ENCODE measurements at places on chromosomes 5 and 9.

DNA sequence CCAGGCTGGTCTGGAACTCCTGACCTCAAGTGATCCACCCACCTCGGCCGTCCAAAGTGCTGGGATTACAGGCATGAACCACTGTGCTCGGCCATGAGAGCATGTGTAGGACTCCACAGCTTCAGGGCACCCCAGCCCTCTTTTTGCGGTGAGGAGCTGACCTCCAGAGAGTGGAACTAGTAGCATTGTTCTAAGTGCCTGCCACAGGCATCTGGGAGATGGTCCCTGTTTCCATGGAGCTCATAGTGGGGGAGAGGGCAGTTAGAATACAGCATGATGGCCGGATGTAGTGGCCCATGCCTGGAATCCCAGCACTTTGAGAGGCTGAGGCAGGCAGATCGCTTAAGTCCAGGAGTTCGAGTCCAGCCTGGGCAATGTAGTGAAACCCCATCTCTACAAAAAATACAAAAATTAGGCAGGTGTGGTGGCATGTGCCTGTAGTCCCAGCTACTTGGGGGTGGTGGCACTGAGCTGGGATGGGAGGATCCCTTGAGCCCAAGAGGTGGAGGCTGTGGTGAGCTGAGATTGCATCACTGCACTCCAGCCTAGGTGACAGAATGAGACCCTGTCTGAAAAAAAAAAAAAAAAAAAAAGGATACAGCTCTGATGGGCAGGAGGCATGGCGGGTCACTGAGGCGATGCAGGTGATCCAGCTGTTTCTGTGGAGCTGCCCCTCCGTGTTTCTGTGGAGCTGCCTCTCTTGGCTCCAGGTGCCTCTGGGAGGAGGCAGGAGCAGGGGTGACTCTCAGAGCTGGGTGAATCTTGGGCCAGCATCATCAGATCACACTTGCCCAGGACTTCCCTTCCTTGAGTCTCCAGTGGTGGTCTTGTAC lies 4.2 kb downstream of the ASS1 start:
- no peak for DNase-seq

GRCh38 chr5:63262185-63262981 lies 683.8 kb downstream of the LRRC70 start:
- DNase-seq: no peak

GRCh38 chr5:180098526-180098925 lies 27.0 kb upstream of the RNF130 start:
- DNase-seq: no peak

DNA sequence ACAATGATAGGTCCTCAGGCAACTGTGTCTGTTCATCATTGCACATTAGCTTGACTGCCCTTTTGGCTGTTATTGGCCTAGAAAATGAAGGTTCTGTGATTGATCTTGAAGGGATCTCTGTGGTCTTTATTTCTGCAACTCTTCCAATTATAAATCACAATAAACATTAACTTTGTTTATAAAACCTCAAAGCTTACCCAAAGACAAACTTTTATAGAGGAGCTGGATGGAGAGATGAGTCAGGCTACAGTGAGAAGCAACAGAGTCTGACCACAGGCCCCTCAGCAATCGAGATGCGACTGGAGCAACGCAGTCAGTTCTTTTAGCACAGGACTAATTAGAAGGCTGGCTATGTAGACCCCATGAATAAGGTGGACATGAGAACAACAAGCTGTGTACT lies 5.3 kb downstream of the MACROH2A1 start:
- no peak for DNase-seq

DNA sequence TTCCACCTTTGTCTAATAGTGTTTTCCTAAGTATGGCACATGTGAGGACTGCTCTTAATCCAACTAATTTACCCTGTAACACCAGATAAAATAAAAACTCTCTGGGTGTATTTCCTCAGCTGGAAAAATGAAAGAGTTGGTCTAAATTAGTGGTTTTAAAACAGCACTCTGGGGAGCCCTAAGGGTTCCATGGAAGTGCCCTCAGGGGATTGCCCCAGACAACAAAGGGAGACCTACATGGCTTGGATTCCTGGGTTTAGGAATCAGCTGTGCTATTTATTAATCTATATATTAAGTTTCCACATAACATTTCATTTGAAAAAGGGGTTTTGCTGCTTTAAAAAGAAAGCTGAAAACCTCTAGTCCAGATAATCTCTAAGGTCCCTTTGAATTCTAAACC lies 20.2 kb downstream of the ADAMTS6 start:
- no peak for DNase-seq

DNA sequence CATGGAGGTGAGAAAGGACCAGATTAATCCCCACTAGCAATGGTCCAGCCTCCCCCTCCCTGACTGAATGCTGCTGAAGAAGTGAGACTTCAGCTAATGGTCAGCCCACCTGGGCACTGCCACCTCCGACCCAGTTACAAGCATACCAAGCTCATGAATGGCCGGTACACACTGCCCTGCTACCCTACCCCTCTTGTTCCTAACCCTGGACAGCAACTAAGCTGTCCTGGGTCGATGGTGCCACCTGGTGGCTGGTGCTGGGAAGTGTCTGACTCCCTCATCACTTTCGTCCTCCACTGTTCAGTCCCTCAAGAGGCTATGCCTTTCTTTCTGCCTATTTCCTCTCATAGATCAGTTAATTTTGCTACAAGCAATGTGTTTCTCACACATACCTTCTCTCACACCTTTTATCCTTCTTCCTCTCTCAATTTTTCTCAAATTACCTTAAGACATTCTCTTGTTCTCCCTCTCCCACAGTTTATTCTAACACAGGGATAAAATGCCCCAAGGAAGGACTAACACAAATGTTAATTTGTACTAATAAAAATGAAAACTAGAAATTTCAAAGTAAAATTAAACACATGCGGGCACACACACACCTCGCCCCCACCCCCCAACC lies 42.4 kb downstream of the PAX5 start:
- no peak for DNase-seq

DNA sequence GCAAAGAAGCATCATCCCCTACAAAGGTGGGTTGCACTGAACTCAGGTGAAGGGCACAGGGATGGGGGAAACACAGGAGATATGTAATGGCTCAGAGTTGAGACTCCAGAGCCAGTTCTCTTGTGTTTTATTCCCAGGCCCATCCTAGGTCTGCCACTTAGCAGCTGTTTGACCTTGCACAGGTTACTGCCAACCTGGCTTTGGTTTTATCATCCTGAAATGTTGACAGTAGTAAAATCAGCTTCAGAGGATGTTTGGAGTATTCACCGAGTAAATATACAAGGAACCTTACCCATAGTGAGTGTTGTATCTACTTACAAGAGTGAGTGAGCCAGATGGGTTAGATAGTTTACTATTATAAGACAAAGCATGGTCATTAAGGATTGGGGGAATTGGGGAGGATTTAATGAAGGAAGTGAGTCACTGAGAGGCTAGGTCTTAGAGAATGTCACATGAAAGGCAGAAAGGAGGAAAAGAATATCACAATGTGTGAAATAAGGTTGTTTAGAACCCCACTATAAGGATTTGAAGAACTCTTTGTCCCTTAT lies 141.3 kb downstream of the MAN2A1 start:
- DNase-seq: no peak

DNA sequence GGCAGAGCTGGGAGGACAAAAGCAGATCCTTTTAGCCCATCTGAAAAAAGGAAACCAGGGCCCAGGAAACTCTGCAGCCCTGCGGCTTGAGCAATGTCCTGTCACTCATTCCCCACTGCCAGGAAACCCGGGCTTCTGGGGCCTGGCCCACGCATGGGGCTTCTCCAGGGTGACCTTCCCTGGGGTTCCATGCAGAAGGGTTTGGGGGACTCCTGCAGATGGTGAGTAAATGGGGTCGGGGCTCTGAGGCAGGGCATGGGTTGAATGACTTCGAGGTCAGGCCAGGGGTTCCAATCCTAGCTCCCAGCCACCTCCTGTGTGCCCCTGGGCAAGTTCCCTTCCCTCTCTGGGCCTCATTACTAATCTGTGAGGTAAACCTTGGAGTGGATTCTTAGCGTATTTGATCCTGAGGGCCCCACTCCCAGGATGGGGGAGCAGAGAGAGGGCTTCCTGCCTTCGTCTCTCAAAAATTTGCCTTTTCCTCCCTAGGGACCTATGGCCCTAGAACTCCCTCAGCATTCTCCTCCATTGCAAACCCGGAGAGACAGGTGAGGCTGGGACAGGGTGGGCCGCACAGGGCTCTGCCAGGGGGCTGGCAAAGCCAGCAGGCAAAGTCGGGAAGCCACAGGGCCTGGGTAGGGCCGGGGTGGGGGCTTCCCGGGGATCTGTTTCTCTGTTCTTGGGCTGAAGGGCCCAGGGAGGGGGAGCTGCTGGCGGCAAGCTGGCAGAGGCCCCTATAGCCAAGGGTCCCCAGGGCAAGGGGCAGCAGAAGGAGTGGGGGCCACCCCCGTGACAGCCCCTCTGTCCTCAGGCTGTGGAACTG lies 25.8 kb downstream of the ADGRD2 start:
- no peak for DNase-seq

DNA sequence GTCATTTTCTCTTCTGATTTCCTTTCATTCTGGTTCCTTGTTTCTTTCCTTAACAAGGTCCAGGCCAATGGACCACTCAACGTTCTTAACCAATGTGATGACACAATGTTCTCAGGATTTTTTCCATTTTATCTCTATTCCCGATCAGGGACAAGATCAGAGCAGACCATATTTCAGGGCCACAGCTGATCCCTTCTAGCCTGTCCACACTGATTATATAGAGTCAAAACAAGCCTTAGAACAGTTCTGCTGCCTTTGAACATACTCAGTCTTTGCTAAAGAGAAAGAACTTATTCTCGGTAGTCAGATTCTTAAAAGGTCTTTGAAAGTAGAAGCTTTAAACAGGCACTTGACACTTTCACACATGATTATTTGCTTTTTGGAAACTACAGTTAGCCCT lies 188.4 kb downstream of the ADAMTSL1 start:
- no peak for DNase-seq

- DNase-seq: no peak
These were observed 207.3 kb downstream of the ARHGAP26 start for GRCh38 chr5:142977363-142978051.

GRCh38 chr9:94767331-94768072 lies 41.0 kb downstream of the AOPEP start:
- DNase-seq: no peak

GRCh38 chr5:137728048-137728447 lies 7.8 kb downstream of the KLHL3 start:
- no peak for DNase-seq

DNA sequence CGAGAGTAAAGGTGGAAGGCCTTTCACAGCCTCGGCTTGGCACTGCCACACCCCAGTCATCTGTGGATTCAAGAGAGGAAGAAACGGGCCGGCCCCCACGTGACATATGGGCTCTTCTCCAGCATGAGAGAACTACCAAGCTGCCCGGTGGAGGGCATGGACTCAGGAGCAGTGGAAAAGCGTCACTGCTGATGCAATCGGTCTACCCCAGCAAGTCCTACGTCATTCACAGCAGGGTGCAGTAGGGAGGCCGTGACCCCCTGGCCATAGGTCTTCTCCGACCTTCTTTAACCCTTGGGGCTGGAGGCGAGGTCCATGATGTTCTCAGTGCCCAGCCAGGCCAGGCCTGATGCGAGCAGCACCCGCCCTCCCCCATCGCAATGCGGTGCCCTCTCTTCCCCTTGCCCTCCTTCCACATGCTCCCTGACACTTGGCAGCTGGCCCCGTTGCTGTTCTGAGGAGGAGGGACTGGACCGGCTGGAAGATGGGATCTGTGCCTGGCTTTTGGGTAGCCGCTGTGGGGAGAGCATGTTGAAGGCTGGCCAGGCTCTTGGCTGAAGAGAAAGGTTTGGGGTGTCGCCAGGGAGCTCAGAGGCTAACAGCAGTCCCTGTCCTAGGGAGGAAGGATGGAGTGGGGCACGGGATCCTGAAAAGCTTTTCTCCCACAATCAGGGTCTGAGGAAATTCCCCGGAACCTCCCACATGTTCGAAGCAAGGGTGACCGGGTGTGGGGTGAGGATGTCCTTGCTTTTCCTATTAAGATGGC lies 89.8 kb downstream of the LIFR start:
- DNase-seq: no peak

Data from naive thymus-derived CD4-positive, alpha-beta T cell (primary cell).